Glutamatergic neuron (in vitro differentiated cells): ENCODE measurements at places on chromosomes 1 and 21. TPM values are rescaled to one million over a fixed set of nuclear protein-coding genes. Genes with fewer than 3 reads are reported as not detected.

DNA sequence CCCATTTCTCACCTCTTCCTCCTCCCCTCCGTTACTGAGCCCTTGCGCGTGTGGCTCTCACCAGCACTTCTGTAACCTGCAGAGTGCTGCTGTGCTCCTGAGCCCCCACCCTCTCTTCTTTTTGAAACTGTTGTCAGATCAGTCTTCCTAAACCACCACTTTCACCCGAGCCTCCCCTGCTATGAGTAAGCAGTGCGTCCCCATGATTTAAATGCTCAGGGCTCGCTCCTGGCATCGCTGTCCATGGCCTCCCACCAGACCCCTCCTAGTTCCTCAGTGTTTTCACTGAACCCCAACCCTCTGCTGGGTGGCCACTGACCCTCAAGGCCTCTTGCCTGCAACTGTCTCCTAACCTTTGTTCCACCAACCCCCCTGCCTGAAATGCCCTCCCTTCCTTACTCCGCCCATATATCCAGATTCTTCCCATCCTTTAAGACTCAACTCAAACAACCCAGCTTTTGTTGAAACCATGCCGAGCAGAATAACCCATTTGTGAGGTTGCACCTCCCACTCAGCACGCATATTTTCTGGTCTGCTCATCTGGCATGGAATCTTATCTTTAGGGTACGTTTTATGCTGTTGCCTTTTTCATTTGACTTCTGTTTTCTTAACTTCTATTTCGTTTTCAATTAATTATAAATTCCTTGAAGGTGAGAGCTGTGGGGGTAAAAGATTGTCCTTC, 64.5 kb upstream of the FAM3B start:
- no peak for DNase-seq
- peaks cover 17% of the 10 kb centered on the region for H3K36me3 ChIP-seq
- no peak overlapping the region for H3K4me3 ChIP-seq

DNA sequence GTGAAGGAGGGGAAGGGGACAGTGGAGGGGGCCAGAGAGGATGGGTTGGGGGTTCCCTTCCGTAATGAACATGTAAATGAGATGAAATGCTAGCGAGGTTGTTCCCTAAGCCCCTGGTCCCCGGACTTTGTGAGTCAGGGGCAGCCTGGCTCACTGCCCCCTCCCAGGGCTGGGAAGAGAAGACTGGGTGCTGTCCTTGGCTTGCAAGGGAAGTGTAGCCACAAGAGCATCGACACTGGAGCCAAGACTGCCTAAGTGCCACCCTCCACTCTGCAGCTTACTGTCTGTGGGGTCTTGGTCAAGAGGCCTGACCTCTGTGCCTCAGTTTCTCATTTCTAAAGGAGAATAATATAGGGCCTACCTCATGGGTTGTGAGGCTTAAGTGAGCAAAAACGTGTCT, 483 bp downstream of the PEAR1 start:
- H3K36me3 ChIP-seq, result no peaks in the 10 kb centered on the region
- no peak overlapping the region for H3K4me3 ChIP-seq
- H3K4me1 ChIP-seq, result peaks cover 17% of the 10 kb centered on the region
- H3K27ac ChIP-seq, result peak overlapping the region; percentile 48

Gene ICOSLG
- total RNA-seq, result 0.37 TPM

- no peak overlapping the region for H3K27ac ChIP-seq
- peak; percentile 93 for DNase-seq
- H3K36me3 ChIP-seq, result no peaks in the 10 kb centered on the region
- no peaks in the 10 kb centered on the region for H3K4me1 ChIP-seq
- peak overlapping the region; percentile 41 for H3K4me3 ChIP-seq
- no peaks in the 10 kb centered on the region for H3K27me3 ChIP-seq
Observed at GRCh38 chr1:23403735-23404486, 20.6 kb downstream of the TCEA3 start.

DNA sequence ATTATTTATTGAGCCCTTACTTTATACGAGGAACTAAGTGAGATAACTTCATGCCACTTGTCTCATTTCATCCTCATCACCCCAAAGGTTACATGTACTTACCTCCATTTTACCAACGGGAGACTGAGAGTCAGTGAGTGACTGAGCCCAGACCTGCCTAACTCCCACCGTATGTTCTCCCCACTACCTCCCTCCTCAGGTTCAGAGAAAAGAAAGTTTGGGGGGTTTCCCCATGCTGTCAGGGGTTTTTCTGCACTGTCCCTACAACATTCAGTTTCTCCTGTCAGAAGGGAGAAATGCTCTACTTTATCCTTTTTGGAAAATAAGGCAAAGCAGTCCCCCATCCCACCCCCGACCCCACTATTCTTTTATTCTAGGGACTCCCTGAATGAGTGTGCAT, 32.9 kb downstream of the FAM78B start:
- no peak for DNase-seq
- H3K27ac ChIP-seq, result no peak overlapping the region

Gene SHISAL2A
- not detected for total RNA-seq
